ENCODE measurements at places on chromosomes 4 and X. TPM values are rescaled to one million over a fixed set of nuclear protein-coding genes. Genes with fewer than 3 reads are reported as not detected.

DNA sequence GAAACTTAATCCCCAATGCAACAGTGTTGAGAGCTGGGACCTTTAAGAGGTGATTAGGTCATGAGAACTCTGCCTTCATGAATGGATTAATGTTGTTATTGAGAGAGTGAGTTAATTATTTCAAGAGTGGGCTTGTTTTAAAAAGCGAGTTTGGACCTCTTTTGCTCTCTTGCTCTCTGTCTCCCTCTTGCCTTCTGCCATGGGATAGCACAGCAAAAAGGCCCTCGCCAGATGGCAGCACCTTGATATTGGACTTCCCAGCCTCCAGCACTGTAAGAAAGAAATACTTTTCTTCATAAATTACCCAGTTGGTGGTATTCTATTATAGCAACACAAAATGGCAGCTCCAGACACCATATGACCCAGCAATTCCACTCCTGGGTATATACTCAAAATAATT, 7.0 kb upstream of the ATP6AP2 start:
- H3K27me3 ChIP-seq = peaks cover 7% of the 10 kb centered on the region
- H3K36me3 ChIP-seq = no peaks in the 10 kb centered on the region
- no peak for DNase-seq
- H3K4me3 ChIP-seq = no peak overlapping the region
- no peak overlapping the region for H3K27ac ChIP-seq

DNA sequence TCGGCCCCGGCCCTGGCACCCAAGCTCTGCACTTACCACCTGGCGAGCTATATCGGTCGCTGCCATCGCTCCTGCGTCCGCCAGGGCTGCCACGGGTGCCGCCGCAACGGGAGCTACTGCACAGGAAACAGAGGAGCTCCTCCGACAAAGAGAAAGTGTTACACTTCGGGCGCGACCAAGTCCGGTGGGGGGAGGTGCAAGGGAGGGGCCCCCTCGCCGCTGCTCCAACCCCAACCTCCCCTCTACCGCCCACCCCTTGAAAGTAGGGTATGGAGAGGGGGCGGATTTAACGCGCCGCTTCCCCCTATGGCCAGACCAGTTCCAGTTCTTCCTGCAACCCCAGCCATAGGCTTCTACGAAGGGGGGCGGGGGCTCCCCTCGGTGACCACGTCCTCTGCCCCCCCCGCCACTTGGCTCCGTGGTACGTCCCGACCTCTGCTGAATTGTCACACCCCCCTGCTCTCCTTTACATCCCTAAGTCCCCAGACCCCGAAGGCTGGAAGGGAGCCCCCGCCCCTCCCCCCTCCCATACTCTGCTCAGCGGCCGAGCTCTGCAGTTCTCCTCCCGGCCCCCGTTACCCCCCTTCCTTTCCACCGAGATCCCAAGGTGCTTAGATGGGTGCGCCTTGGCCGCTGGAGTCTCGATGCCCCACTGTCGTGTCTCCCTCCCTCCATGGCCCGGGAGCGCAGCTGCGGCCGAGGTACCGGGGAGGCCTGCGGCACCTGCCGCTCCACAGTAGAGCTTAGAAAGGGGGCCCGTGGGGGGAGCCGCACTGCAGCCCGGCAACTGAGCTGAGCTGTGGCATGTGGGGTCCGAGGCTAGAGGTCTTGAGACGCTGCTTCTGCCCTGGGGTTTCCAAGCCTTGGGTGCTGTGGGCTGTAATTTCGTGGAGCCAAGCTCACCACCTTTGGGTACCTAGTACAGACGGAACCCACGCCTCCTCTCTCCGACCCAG, at the start of gene SEPTIN6:
Gene SEPTIN6 (minus strand): TSS at position 129 of the 956 bp plus-strand sequence. CDS start 63 bp downstream, at position 66.
- H3K4me3 ChIP-seq = peak within 1 kb of the TSS; percentile 71
- H3K27me3 ChIP-seq = no peaks in the 10 kb centered on the region
- peak; percentile 77 for DNase-seq
- no peaks in the 10 kb centered on the region for H3K36me3 ChIP-seq

DNA sequence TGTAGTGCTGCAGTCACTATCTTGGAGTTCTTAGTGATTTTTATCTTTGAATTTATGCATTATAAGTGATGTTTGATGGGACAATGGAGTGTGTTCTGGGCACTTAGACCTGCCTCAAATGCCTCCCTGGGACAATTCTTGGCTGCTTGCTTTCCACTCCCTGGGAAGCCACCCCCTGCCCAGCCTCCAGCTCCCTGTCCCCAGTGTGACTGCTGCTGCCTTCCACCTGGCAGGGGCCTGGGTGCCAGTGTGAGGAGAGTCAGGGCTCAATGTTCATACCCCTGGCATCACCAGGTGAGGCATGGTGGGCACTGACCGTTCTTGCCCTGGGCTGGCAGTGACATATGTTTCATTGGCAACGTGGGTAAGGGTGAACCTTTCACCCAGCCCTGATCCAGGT, 14.8 kb downstream of the MSX1 start:
- no peak overlapping the region for H3K4me3 ChIP-seq
- no peaks in the 10 kb centered on the region for H3K36me3 ChIP-seq
- no peaks in the 10 kb centered on the region for H3K4me1 ChIP-seq

DNA sequence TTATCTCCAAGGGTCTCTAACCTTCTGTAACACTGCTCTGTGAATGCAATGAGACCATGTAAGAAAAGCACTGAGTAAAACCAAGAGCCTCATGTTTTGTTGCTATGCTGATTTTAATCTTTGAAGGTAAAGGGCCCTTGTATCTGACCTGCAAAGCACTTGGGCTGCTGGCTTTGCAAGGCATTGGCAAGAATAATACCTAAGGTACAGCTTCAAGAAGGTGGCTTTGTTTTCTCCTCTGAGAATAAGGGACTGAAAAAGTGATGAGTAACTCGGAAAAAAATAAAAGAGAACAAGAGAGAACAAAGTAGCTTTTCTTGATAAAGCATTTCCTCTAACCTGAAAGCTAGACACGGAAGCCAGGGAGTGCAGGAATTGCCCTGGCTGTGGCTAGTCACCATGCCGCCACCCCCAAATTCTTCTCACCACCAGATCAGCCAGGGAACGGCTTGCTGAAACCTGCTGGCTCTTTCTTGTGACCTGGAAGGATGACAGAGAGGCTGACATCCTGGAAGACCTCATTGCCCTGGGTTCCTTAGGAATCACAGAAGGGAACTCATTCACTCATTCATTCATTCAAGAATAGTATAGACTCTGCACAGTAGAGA, 41.8 kb upstream of the HS3ST1 start:
- no peak overlapping the region for H3K27ac ChIP-seq
- DNase-seq = no peak
- H3K27me3 ChIP-seq = no peaks in the 10 kb centered on the region
- no peak overlapping the region for H3K4me3 ChIP-seq
- no peaks in the 10 kb centered on the region for H3K36me3 ChIP-seq

The NKX6-1 gene
- 0.02 TPM for polyA plus RNA-seq

The MAGEB16 gene
- not detected for polyA plus RNA-seq

All from lung (tissue), 17 donors.